ENCODE measurements at places on chromosomes 1 and 21.
A peak's percentile ranks its signal among the peaks of the same experiment; 100 is the strongest.

DNA sequence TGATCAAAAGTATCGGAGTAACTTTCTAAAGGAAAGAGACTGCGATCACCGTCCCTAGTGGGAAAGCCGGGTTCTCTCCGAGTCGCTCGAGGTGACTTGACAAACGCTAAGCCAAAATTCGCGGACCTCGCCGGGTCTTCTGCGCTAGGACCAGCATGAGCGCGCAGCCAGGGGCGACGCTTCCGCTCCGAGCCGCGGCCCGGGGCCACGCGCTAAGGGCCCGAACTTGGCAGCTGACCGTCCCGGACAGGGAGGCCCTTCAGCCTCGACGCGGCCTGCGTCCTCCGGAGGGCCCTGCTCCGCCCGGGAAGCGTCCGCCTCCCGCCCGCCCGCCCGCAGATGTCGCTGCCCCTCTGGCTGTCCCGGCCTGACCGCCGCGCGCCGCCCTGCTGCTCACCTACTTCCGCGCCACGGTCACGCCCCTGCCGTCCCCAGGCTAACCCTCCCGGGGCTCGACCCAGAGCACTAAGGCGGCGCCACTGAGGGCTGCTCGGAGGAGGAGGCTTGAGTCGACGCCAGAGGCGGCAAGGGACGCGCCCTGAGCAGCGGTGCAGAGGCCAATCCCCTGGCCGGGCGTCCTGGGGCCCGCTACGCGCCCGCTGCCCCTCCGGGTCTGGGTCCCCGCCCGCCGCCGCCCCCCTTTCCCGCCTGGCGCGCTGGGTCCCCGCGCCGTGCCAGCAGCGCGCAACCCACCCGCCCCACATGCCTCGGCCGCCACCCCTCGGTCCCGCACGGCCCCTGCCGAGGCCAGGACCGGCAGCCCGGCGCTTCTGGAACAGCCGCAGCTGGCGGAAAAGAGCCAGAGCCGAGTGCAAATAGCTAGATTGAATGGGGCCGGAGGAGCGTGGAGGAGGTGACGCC is 896 bp upstream of the DUSP10 start:
- peak; percentile 73 for DNase-seq

DNA sequence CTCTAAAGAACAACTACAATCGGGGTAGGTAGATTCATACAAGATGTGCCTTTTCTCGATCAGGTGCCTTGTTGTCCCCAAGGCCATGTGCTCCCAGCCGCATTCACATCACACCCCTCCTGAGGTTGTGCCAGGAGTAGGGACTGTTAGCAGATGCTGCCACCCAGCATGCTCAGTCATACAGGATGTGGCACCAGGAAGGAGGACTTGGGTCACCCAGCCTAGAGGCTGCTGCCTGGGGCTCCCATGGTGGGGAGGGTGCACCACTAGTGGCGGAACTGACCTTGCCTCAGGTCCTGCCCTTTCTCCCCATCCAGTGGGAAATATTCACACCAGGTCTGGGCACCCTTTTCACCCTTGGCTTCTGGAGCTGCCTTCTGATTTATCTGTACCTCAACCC is 8.3 kb downstream of the TEX35 start:
- no peak for DNase-seq

DNA sequence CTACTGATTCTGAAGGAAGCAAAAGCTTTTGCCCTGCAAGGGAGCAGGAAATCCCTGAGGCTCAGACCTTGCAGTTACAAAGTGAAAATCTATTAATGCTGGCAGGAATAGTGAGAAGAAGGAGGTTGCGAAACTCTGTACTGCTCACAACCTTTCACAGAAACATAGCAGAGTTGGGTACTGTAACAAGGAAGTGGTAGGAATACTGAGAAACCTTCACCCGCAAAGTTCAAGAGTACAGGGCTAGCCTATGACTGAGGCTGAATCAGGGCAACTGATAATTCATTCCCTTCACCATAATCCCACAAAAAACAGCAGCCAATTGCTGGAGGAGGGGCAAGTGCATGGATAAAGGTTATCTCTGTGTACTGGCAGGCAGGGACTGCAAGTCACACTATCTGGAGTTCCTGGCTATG is 23.9 kb upstream of the KCTD3 start:
- DNase-seq: no peak

DNA sequence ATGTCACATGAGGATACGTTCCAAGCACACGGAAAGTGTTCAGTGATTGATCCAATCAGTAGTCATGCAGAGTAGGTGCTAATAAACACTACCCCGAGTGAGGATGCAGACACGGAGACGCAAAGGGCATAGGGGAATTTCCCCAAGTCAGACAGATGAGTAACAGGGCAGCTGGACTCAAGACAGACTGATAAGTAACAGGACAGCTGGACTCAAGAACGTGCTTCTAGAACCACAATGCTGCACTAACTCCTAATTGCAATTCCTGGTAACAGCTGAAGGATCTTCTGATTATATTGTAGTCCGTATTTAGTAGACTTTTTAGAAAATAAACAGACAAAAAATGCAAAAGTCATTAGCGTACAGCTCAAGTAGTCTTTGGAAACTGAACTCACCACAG is 1.9 kb upstream of the OR2T10 start:
- DNase-seq: no peak

- DNase-seq: no peak
These were observed 26.7 kb downstream of the RTCA start for GRCh38 chr1:100292711-100293110.

GRCh38 chr1:100134872-100135271 is 1.9 kb downstream of the TRMT13 start:
- no peak for DNase-seq

DNA sequence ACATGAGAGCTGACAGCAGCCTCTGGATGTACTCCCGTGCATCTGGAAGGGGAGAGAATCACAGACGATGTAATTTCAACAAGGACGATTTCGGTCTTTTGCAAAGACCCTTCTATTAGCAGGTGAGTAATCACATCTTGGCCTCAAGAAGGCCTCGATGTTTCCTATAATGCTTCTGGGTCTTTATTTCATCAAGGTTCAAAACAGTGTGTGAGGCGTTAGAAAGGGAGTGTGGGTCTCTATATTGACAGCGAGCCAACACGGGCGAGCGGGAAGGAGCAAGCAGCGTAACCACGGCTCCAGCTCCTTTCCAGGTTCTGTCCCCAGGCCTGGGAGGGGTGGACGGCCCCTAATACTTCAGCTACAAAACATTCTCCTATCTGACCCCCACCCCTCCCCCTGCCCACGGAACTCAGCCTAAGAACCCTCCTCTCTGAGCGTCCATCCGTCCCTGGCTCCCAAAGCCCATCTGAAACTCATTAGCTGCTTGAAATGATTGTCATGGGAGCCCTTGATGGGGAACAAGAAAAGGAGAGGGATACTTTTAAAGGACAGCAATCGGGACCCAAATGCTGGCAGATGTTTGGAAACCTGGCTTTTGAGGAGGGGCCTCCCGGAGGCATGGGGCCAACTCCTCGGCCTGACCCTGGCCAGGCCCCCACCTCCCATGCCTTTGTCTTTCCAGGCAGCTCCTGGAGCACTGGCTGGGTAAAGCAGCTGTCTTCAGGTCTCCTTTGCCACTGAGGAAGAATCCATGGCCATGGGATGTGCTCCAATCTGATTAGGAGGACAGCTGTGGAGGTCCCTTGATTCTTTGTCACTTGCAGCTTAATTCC is 250.8 kb downstream of the FOXD2 start:
- DNase-seq: no peak

DNA sequence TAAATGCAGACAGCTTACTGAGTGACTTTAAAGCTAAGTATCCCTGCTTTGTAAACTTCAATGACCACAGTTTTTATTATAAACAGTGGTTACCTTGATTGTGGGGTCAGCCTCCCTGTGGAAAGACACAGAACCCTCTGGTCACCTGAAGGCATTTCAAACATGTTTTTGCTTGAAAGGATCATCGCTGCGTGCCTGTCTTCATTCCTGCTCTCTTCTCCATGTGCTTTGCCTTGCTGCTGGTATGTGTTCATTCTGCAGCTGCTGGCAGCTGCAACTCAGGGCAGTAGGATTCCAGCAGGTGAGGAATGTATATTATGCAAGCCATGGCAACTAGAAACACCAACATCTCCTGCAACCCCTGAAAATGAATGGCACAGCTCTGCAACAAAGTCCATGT is 81.0 kb upstream of the VAV3 start:
- no peak for DNase-seq

DNA sequence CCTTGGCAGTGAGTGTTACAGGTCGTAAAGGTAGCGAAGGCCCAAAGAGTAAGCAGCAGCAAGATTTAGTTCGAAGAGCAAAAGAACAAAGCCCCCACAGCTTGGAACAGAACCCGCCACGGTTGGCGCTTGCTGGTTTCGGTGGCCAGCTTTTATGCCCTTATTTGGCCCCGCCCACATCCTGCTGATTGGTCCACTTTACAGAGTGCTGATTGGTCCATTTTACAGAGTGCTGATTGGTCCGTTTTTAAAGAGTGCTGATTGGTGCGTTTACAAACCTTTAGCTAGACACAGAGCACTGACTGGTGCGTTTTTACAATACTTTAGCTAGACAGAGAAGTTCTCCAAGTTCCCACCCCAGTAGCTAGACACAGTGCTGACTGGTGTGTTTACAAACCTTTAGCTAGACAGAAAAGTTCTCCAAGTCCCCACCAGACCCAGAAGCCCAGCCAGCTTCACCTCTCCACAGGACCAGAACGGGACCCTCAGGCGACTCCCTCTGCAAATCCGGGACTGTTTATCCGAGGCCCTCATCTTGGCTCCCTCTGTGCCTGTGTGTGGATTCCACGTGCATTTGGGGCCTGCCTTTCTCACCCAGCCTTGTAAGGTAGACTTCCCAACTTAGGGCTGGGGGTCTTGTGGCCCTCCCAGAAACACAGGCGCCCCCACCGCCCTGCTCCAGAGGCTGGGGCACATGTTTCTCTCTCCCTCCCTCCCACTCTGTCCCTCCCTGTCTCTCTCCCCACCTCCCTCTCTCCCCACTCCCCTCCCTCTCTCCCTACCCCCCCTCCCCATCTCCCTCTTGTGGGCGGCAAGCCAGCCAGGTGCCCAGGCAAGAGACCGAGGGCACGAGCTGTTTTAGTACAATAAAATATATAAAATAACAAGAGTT is 12.6 kb downstream of the FTCD start:
- no peak for DNase-seq

- peak; percentile 64 for DNase-seq
These were observed 573 bp downstream of the KLHL21 start for GRCh38 chr1:6601923-6602668.

- DNase-seq: no peak
These were observed 173.7 kb upstream of the FGGY start for GRCh38 chr1:59123081-59123681.

GRCh38 chr1:115679141-115679611 is 37.4 kb downstream of the VANGL1 start:
- no peak for DNase-seq

DNA sequence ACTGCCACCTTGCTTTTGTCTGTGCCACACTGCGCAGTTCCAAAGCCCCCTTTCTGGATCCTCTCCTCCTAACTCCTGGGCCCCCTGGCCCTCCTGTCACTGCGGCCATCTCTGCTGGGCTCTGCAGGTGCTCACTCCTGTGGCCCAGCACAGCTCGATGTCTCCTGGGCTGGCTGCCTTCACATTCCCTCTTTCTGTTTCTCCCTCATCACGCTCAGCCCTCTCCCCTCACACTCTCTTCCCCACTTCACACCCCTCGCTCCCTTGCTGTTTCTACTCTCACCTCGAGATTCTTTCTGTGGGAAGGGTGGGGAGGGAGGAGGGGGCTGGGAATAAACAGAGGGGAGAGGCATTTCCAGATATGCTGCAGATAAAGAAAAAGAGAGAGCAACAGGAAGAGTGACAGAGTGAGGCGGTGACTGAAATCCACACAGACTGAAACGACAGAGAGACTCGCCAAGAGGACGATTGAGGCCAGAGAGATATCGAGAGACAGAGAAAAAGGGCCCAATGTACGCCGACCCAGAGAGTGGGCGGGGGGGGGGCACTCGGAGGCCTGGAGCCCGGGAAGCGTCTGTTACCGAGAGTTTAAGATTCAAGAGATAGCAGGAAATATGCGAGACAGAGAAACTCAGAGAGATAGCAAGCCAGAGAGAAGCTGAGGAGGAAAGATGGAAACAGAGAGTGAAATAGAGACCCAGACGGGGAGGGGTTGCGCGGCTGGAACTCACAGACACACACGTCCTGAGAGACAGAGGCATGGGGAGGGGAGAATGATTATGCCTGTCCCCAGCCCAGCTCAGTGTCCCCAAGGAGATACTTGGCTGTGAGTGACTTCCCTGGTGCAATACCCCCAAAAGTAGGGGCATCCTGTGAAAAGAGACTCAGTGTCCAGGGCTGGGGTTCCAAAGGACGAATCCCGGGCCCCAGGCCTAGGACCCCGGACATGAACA is 666 bp downstream of the CSF3R start:
- no peak for DNase-seq

GRCh38 chr1:39738622-39739366 is at the start of gene PPIE:
TSS of gene PPIE (plus strand) at chr1:39738882. CDS start at chr1:39738901, 19 bp downstream.
- peak; percentile 94 for DNase-seq

GRCh38 chr1:33255347-33256220 is 708 bp upstream of the ZNF362 start:
- peak; percentile 55 for DNase-seq

- no peak for DNase-seq
These were observed 24.0 kb downstream of the PUM1 start for GRCh38 chr1:31041529-31041928.

GRCh38 chr1:26970810-26971209 is 10.5 kb upstream of the KDF1 start:
- DNase-seq: peak; percentile 49

Measured in cardiac muscle cell (in vitro differentiated cells and primary cell).